ENCODE measurements at places on chromosomes 4 and X.
A peak's percentile ranks its signal among the peaks of the same experiment; 100 is the strongest.

GRCh38 chrX:44580466-44580865, 37.8 kb upstream of the FUNDC1 start:
- DNase-seq: peak; percentile 41

GRCh38 chr4:128565054-128565453, 244.4 kb upstream of the JADE1 start:
- no peak for DNase-seq

GRCh38 chr4:128983771-128984485, 109.4 kb downstream of the SCLT1 start:
- no peak for DNase-seq

DNA sequence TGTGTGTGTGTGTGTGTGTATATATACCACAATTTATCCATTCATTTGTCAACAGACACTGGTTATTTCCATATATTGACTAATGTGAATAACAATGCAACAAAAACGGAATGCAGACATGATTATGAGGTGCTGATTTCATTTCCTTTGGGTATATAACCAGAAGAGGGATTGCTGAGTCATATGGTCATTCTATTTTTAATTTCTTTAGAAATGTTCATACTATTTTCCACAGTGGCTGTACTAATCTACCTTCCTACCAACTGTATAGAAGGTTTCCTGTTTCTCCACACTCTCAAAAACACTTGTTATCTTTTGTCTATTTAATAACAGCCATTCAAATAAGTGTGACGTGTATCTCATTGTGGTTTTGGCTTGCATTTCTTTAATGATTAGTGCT, 269.9 kb downstream of the OPHN1 start:
- DNase-seq: no peak

DNA sequence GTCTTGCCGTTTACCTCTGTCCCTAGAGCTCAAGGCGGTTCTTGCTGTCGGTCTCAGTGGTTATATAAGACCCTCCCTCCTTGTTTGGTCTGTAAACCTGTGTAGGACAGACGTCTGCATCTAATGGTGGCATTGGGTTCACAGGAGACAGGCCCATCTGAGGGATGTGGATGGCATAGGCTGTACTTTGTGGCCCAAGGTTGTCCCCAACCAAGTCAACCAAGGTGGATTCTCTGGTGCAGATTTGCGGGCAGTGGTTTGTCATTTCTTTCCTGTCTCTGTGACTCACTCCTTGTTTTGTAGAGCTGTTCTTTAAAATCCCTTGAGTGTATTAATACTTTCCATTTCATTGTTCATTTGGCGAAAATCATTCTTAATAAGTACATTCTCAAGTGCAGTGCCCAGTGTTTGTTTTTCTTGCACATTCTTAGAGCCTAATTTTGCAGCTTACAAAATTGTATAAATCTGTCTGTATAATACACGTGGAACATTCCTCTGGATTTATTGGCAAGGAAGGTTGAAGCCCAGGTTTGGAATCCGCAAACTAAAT, 68.0 kb upstream of the TLR2 start:
- DNase-seq: no peak

GRCh38 chrX:154020536-154021115, 924 bp upstream of the IRAK1 start:
- no peak for DNase-seq

DNA sequence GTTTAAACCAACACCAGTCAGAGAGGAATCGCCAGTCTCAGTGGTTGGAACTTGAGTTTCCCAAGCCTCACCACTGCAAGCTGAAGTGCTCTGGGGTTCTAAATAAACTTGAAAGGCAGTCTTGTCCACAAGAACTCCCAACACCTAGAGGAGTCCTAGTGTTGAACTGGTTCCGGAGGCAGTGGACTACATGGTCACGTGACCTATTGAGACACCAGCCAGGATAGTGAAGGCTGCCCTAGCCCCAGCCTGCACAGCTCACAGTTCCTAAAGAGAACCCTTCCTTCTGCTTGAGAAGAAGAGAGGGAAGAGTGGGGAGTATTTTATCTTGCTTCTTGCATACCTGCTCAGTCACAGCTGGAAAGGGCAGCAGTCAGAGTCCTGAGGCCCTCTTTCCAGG, 1012.7 kb upstream of the ADGRL3 start:
- no peak for DNase-seq
